NCI-H1048 (cell line): ENCODE measurements at places on chromosomes 5 and 9.

DNA sequence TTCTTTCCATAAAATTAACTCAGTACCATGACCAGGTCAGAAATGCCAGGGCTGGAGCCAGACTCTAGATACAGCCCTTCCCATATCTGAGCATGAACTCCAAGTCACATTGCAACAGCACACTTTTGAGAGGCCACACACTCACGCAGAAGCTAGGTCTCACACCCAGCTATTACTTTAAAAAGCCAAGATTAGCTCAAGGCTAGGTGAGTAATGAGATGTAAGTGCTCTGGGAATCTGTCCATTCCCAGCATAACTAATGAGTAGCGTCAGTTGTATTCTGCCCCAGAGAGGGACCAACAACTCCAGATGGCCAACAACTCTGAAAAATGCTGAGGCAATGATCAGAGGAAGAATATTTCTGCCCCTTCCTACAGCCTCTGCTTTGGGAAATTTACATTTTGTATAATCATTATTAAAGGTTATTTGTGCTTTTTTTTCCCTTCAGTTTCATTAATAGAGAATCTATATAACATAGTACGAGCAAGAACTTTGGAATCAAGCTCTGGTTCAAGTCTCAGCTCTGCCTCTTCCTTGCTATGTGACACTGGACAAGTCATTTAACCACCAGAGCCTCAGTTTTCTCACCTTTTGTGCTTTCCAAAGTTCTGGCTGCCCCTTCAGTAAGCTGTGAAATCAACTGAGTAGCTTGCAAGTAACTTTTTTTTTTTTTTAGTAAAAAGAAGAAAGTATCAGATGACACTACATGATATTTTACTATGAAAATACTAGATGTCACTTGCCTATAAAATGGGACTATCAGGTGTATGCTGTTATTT, 118.3 kb downstream of the NR6A1 start:
- no peak for DNase-seq

GRCh38 chr5:112142769-112143270, 276.3 kb downstream of the EPB41L4A start:
- DNase-seq = no peak

- no peak for DNase-seq
These were observed 62.9 kb downstream of the HSD17B4 start for GRCh38 chr5:119515192-119515591.

DNA sequence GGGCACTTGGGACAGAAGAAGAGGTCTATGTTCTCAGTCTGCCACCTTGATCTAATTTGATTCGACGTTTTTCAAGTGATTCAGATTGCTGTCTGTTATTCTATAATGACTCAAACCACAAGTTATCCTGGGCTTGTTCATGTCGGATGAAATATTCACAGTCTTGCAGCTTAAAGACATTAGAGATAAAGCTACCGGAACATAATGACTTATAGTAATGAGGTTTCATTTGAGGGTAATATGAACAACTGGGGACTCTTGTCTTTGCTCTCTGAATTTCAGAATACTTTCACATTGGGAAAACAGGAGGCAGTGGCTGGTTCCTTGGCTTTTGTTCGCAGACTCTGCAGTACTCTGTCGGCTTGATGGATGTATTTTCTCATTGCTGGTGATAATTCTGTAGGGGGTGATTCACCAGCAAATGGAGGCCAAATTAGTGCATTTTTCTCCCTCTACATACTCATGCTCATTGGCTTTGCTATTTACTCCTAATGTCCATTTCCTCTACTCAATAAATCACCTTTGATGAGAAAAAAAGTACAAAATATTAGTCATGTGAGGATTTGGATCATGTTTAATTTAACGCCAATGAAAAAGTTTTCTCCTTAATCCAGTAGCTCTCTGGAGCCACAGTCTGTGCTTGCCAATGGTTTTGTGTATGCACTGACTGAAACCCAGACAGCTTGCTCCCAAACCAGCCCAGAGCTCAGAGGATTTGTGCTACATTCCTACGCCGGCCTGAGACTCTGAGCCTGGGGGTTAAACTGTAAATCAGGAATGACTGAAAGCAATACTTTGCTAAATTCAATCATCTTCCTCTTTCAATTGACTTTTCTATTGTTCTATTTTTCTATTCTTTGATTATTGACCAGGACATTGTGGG, 154.7 kb upstream of the ANKH start:
- DNase-seq = no peak

DNA sequence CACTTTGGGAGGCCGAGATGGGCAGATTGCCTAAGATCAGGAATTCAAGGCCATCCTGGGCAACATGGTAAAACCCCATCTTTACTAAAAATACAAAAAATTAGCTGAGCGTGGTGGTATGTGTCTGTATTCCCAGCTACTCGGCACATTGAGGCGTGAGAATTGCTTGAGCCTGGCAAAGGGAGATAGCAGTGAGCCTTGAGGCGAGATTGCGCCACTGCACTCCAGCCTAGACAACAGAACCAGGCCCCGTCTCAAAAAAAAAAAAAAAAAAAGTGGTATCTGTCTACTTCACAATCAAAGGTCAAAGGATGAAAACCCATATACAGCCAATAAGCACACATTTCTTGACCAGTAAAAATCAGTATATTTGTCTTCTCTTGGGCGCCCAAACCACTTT, 728.5 kb upstream of the ADAMTS16 start:
- DNase-seq = no peak

DNA sequence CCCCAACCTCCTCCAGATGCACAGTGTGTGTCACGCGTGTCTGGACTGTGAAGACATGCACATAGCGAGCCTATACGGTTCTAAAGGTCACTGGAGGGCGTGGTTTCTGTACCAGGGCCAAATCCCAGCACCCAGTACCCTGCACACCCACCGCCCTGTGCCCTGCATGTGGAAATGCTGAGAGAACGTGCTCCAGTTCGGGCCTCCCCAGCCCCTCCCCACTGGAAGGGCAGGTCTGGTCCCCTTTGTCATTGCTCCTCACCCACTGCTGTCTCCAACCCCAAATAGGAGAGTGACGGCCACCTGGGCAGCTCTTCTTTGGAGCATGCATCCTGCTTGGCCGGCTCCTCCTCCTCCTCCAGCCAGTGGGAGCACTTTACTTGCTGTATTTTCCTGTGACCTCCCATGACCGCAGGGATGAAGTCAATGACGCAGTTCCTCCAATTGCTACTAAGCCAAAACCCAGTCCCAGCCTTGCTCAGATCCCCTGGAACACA, 116.7 kb downstream of the WNK2 start:
- no peak for DNase-seq

- no peak for DNase-seq
These were observed 256.5 kb upstream of the FBXL7 start for GRCh38 chr5:15243301-15244020.

DNA sequence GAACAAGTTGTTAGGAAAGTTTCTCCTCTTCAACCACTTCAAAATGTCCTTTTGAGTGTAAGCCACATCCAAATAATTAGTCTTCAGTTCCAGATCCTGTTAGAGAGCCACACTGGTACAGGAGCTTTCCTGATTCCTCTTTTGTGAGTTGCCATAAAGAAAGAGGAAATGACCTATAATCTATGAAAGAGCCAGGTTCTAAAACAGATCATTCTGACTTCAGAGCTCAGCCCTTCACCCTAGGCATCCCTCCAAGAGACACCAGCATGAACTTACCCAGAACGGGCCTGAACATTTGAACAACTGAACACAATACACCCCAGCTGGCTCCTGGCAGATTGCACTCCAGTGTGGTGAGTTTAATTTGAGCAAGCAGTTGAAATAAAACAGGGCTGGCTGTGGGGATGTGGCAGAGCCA, 25.7 kb downstream of the SLC1A1 start:
- DNase-seq = no peak

GRCh38 chr5:110288766-110289511, 437.5 kb downstream of the TMEM232 start:
- no peak for DNase-seq

- no peak for DNase-seq
These were observed 33.0 kb upstream of the MAP1B start for GRCh38 chr5:72074251-72074650.
